ENCODE measurements at places on chromosomes 1 and 21.
A peak's percentile ranks its signal among the peaks of the same experiment; 100 is the strongest.

DNA sequence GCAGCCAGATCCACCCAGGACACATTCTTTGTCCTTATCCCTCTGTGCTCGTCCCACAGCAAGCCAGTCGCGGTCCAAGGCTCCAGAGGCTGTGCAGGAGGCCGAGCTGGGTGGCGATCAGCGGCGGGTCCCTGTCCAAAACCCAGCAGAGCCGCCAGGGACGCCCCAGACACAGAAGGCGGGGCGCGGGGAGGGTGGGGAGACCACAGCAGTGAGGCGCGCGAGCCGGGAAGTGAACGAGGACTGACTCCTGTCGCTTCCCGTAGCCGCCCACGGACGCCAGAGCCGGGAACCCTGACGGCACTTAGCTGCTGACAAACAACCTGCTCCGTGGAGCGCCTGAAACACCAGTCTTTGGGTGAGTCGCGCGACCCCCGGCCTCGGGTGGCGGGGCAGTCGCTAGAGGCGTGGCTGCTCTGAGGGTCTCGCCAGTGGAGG lies at the start of gene LGALS8:
Gene LGALS8 (plus strand): TSS at position 279 of the 438 bp plus-strand sequence. CDS start 2,089 bp downstream, outside the sequence.
- H3K4me3 ChIP-seq = peak within 1 kb of the TSS; percentile 69
- no peaks in the 10 kb centered on the region for H3K4me1 ChIP-seq
- H3K27me3 ChIP-seq = no peaks in the 10 kb centered on the region
- peak; percentile 58 for DNase-seq

DNA sequence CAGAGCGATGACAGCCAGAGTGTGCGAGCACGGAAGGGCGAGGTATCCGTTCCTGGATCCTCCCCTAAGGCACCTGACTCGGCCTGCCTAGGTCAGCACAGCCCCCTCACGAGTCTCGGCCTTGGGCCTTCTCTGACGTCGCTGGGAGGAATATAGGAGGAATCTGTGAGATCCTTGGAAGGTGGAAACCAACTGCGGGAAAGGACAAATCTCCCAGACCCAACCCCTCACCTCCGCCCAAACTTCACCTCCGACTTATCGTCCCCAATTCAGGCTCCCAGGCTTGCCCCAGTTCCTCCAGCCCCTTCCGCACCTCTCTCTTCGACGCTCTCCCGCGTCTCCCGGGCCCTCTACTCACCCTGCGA lies 494 bp downstream of the APH1A start:
- peaks cover 10% of the 10 kb centered on the region for H3K4me1 ChIP-seq
- H3K36me3 ChIP-seq = peaks cover 6% of the 10 kb centered on the region
- peak; percentile 42 for DNase-seq
- H3K27ac ChIP-seq = peak overlapping the region; percentile 36

DNA sequence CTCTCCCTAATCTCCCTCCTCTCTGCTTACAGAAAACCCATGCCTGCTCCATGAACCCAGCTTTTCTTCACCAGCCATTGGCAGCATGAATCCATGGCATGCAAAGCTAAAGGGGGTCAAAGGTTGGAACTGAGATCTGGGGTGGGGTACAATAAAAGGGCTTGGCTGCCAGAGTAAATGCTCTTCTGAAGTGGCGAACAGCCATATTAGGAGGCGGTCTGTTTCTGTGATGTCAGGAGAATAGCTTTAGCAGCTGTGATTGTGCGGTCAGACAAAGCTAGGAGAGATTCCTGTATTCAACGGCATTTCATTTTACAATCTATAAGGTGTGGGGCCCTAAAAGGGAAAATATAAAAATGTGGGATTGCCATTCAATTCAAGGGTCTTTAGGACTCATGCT lies 71.7 kb upstream of the TMPRSS2 start:
- no peak overlapping the region for H3K27ac ChIP-seq
- H3K4me3 ChIP-seq = no peak overlapping the region
- no peak for DNase-seq
- no peaks in the 10 kb centered on the region for H3K36me3 ChIP-seq
- no peaks in the 10 kb centered on the region for H3K27me3 ChIP-seq
- no peaks in the 10 kb centered on the region for H3K4me1 ChIP-seq

GRCh38 chr1:32486463-32487113 lies 21.7 kb downstream of the ZBTB8B start:
- no peak overlapping the region for H3K27ac ChIP-seq
- H3K36me3 ChIP-seq = no peaks in the 10 kb centered on the region
- H3K4me3 ChIP-seq = no peak overlapping the region
- DNase-seq = no peak
- H3K4me1 ChIP-seq = no peaks in the 10 kb centered on the region

DNA sequence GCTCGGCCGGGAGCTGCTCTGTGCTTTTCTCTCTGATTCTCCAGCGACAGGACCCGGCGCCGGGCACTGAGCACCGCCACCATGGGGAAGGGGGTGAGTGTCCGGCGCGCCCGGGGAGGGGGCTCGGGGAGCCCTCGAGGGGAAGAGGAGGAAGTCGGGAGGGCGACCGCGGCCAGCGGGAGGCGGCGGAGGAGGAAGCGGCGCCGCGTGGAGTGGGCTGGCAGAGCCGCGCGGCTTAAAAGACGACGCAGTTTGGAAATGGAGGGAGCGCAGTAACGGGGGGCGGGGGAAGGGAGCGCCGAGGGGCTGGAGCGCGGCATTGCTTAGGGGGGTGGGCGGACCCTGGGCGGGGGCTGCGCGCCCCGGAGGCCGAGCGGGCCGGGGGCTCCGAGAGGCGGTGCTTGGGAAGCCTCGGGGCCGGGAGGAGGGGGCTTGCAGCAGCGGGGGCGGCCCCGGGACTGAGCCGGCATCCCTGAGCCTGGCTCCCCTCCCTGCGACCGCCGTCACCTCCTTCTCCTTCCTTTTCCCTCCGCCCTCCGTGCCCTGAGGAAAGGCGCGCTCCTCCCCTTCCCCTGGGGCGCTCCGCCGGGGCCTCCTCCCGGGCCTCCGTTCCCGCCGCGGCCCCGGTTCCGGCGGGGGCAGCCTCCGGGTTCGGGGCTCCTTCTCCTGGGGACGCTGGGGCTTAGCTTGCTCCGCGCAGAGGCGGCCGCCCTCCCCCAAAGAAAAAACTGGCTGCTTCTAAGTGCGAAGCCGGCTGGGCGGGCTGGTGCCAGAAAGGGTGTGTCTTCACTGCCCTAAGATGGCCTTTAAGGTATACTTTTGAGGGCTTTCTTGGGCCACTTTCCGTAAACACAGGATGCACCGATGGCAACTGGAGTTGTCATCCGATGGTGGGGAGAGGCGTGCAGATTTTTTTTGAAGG lies 648 bp downstream of the ATP1A1 start:
- H3K27me3 ChIP-seq = no peaks in the 10 kb centered on the region
- peaks cover 15% of the 10 kb centered on the region for H3K4me1 ChIP-seq
- DNase-seq = peak; percentile 68
- no peaks in the 10 kb centered on the region for H3K36me3 ChIP-seq

- no peak overlapping the region for H3K4me3 ChIP-seq
- H3K27me3 ChIP-seq = no peaks in the 10 kb centered on the region
- no peak for DNase-seq
Observed at GRCh38 chr1:102586022-102586421, 522.3 kb downstream of the COL11A1 start.

- H3K27ac ChIP-seq = no peak overlapping the region
- H3K4me1 ChIP-seq = no peaks in the 10 kb centered on the region
- no peak for DNase-seq
- no peaks in the 10 kb centered on the region for H3K36me3 ChIP-seq
Observed at GRCh38 chr1:62389531-62389930, 47.3 kb upstream of the USP1 start.

DNA sequence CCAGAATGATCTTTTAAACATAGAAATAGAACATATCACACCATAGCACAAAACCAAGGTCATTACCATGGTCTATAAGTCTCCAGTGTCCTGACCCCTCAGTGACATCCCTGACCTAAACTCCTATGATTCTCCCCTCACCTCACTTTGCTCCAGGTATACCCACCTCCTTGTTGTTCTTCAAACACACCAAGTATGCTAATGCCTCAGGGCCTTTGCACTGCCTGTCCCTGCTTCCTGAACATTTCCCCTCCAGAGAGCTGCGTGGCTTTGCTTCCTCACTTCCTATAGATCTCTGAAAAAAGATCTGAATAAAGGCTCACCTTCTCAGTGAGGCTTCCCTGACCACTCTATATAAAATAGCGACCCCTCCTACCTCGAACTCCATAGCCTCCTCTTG lies 1.1 kb downstream of the GOLT1A start:
- DNase-seq = no peak
- H3K27me3 ChIP-seq = no peaks in the 10 kb centered on the region
- H3K36me3 ChIP-seq = no peaks in the 10 kb centered on the region
- no peaks in the 10 kb centered on the region for H3K4me1 ChIP-seq
- H3K27ac ChIP-seq = no peak overlapping the region

DNA sequence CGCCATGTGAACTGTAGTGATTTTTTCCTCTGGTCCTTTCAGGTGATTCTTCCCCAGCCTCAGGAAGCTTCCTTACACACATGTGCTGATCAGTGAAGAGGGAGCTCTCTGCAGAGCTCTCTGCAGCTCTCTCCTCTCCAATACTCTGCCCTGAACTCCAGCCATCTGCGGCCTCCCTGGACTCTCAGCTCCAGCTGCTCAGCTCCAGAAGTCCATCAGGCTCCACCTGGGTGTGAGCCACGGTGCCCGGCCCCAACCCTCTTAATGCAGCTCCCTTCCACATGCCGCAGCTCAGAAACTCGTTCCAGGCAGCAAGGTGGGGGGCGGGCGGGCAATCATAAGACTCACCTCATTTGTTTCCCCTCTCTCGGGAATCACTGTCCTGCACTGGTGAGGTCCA lies 30.9 kb upstream of the RPL11 start:
- H3K4me3 ChIP-seq = no peak overlapping the region
- no peaks in the 10 kb centered on the region for H3K36me3 ChIP-seq
- H3K27me3 ChIP-seq = no peaks in the 10 kb centered on the region
- no peak overlapping the region for H3K27ac ChIP-seq

GRCh38 chr21:34724857-34725195 lies 56.0 kb downstream of the CLIC6 start:
- H3K4me1 ChIP-seq = no peaks in the 10 kb centered on the region
- no peaks in the 10 kb centered on the region for H3K36me3 ChIP-seq
- H3K4me3 ChIP-seq = no peak overlapping the region
- no peak for DNase-seq
- no peaks in the 10 kb centered on the region for H3K27me3 ChIP-seq

GRCh38 chr1:25031601-25031965 lies 101.5 kb upstream of the RUNX3 start:
- no peaks in the 10 kb centered on the region for H3K36me3 ChIP-seq
- H3K4me1 ChIP-seq = peaks cover 7% of the 10 kb centered on the region
- no peak overlapping the region for H3K27ac ChIP-seq
- no peaks in the 10 kb centered on the region for H3K27me3 ChIP-seq
- DNase-seq = no peak
- H3K4me3 ChIP-seq = no peak overlapping the region

GRCh38 chr1:149993764-149994163 lies 16.8 kb downstream of the OTUD7B start:
- no peak for DNase-seq
- H3K27me3 ChIP-seq = no peaks in the 10 kb centered on the region
- H3K4me1 ChIP-seq = no peaks in the 10 kb centered on the region
- H3K36me3 ChIP-seq = no peaks in the 10 kb centered on the region
- H3K4me3 ChIP-seq = no peak overlapping the region

- no peak overlapping the region for H3K4me3 ChIP-seq
- H3K36me3 ChIP-seq = no peaks in the 10 kb centered on the region
- H3K27ac ChIP-seq = no peak overlapping the region
- H3K4me1 ChIP-seq = peaks cover 3% of the 10 kb centered on the region
- no peak for DNase-seq
Observed at GRCh38 chr1:89946532-89946931, 48.4 kb upstream of the ZNF326 start.

DNA sequence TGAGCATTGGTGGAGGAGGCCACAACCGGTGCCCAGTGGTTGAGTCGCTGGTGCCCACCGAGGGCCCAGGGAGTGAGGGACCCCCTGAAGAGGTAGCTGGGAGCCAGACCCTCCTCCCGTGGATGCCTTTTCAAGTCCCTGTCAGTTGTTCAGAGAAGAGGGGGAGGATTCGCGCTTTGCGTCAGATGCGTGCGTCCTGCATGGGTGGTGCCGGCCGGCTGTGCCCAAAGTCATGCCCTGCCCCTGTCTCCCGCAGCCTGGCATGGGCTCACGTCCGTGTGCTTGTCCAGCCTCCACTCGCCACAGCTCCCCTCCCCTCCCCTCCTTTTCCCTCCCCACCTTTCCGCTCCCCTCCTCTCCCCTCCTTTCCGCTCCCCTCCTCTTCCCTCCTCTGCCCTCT lies 45.2 kb downstream of the PRKCZ start:
- H3K36me3 ChIP-seq = no peaks in the 10 kb centered on the region
- H3K4me3 ChIP-seq = no peak overlapping the region
- no peak overlapping the region for H3K27ac ChIP-seq
- no peaks in the 10 kb centered on the region for H3K4me1 ChIP-seq
- DNase-seq = no peak
- H3K27me3 ChIP-seq = no peaks in the 10 kb centered on the region

DNA sequence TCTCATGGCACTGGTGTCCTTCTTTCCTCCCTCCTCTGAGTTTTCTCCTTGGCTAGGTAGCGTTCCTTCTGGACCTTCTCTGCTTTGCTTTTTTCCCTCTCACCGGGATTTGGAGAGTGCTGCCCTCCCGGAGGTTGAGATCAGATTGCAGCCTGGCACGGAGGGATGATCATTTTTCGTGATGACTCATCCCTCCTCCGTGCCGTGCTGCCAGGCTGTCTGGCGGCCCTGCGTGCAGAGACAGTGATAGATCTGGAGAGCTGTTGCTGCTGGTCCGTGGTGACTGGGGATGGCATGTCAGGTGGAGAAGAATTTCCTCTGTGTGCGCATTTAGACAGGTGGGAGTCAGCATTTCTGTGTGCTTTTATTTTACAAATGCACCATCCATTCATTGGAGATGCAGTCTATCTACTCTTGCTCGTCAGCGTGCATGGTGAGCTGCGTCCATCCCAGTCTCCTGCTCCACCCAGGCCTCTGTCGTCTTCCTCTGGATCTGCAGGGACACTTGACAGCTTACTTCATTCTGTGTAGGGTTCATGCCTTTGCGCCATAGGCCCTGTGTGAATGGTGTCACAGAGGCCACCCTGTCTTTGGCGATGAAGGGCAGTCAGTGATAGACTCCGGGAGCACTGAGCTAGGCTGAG lies 104.4 kb downstream of the PCBP3 start:
- H3K4me3 ChIP-seq = no peak overlapping the region
- no peak overlapping the region for H3K27ac ChIP-seq
- no peaks in the 10 kb centered on the region for H3K27me3 ChIP-seq
- DNase-seq = peak; percentile 23
- no peaks in the 10 kb centered on the region for H3K4me1 ChIP-seq

All from mesendoderm (in vitro differentiated cells).